ENCODE measurements at places on chromosomes 16 and 17. TPM values are rescaled to one million over a fixed set of nuclear protein-coding genes. Genes with fewer than 3 reads are reported as not detected.

The CIAO2B gene
- 180 TPM for total RNA-seq

The IL17C gene
- total RNA-seq, result not detected

The FBXO47 gene
- total RNA-seq, result not detected

The ZNF597 gene
- total RNA-seq, result 2.2 TPM

The RAP1GAP2 gene
- 7.5 TPM for total RNA-seq

The LYRM9 gene
- total RNA-seq, result 1.1 TPM

The NAE1 gene
- 70.2 TPM for total RNA-seq

The MRC2 gene
- 72.3 TPM for total RNA-seq

The NPIPA2 gene
- total RNA-seq, result 0.60 TPM

The ALOX15 gene
- not detected for total RNA-seq

The C17orf78 gene
- not detected for total RNA-seq

The DDX52 gene
- 28.6 TPM for total RNA-seq

The OR3A2 gene
- total RNA-seq, result not detected

The SCN4A gene
- total RNA-seq, result 0.07 TPM

The GCGR gene
- total RNA-seq, result not detected

The MYH1 gene
- not detected for total RNA-seq

The TP53TG3B gene
- not detected for total RNA-seq

The PSME3IP1 gene
- 67.7 TPM for total RNA-seq

The GAN gene
- total RNA-seq, result 15.9 TPM

The MPP2 gene
- total RNA-seq, result 0.92 TPM

The GPR142 gene
- total RNA-seq, result not detected

The TNFRSF17 gene
- total RNA-seq, result not detected

The TBC1D3E gene
- total RNA-seq, result not detected

The TBX4 gene
- total RNA-seq, result not detected

The BEAN1 gene
- total RNA-seq, result 0.26 TPM

The DNAAF8 gene
- total RNA-seq, result 0.42 TPM

The ADAD2 gene
- total RNA-seq, result not detected

The CSH1 gene
- total RNA-seq, result not detected

The QRICH2 gene
- total RNA-seq, result 1.8 TPM

The LPCAT2 gene
- total RNA-seq, result 46.5 TPM

The PPP1R27 gene
- not detected for total RNA-seq

The CBFA2T3 gene
- not detected for total RNA-seq

The TMEM114 gene
- not detected for total RNA-seq

The PRMT7 gene
- 48.4 TPM for total RNA-seq

The TLCD3B gene
- total RNA-seq, result 0.13 TPM

The RGS11 gene
- 2.7 TPM for total RNA-seq

The BIRC5 gene
- 61.7 TPM for total RNA-seq

The KIF2B gene
- not detected for total RNA-seq

The CPHXL2 gene
- not detected for total RNA-seq

The HOXB9 gene
- not detected for total RNA-seq

The MRPL27 gene
- total RNA-seq, result 52.2 TPM

The DNAH9 gene
- total RNA-seq, result 0.07 TPM

The HASPIN gene
- 8.9 TPM for total RNA-seq

The GAS2L2 gene
- not detected for total RNA-seq

The PPL gene
- total RNA-seq, result 0.26 TPM

The CLEC18B gene
- 0.04 TPM for total RNA-seq
